ENCODE measurements at places on chromosomes 4 and X.

- DNase-seq = no peak
Measured at GRCh38 chr4:139761461-139761860, 95.8 kb downstream of the MGST2 start.

- no peak for DNase-seq
Measured at GRCh38 chr4:11111876-11112275, 316.8 kb downstream of the HS3ST1 start.

DNA sequence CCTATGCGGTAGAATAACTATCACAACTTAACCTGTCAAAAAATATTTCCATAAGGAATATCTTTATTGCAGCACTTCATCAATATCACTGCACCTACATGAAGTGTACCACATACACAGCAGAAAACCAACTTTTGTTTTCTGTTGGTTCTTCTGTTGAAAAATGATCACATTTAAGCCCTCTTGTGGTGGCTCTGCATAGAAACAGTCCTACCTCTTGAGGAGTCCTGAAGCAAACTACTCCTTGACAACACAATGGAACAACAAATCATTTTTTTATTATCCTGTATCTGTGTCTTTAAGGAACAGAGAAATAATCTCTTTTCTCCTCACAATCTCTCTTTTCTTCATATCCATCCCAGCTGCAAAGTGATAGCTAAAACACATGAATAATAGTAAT, 39.8 kb upstream of the ATOH1 start:
- no peak for DNase-seq

GRCh38 chr4:5267408-5267807, 216.1 kb downstream of the STK32B start:
- DNase-seq = no peak

GRCh38 chrX:13223868-13224567, 95.8 kb downstream of the ATXN3L start:
- DNase-seq = no peak

DNA sequence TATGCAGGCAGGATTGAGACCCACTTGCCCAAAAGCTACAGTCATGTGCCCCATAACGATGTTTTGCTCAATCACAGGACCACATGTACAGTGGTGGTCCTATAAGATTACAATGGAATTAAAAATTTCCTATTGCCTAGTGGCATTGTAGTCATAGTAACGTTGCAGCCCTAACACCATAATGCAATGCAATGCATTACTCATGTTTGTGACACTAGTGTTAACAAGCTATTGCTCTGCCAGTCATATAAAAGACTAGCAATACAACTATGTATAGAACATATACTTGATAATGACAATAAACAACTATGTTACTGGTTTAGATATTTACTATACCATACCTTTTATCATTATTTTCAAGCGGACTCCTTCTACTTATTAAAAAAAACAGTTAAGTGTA, 50.6 kb downstream of the VGLL1 start:
- no peak for DNase-seq

- DNase-seq = no peak
Measured at GRCh38 chr4:20676501-20677197, 23.6 kb upstream of the PACRGL start.

DNA sequence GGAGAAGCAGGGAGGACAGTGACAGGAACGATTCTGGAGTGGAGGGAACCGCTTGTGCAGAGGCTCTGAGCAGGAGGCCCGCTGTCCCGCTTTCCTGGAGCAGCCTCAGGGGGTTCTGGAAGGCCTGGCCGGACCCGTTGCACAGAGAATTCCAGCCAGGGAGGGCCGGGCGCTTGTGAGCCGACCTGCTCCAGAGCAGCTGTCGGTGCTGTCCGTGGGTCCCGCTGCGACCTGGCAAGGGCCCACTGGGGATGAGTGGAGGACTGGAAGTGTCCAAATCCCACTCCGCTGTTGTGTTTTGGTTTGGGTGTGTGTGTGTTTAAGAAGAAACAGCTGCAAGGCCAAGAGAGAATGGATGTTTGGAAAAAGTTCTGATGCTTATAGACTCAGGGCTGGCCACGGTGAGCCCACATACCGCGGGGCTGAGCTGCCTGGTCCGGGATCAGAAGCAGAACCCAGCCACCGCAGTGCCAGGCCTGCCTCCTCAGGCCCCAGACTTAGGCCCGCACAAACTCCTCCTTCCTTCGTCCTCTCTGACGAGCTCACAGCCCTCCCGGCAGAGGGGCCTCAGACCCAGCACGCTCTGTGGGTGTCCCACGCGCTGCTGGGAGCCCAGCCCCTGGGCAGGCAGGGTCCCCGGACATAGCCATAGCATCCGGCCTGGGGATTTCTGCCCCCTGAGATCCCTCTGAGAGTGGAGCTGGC, 73.9 kb downstream of the HTRA3 start:
- no peak for DNase-seq

- no peak for DNase-seq
Measured at GRCh38 chrX:79165806-79166205, 21.3 kb downstream of the GPR174 start.

GRCh38 chr4:858831-859451, 33.0 kb upstream of the CPLX1 start:
- DNase-seq = no peak

- DNase-seq = no peak
Measured at GRCh38 chr4:163816494-163816893, 322.0 kb downstream of the TMA16 start.

GRCh38 chr4:53659737-53660136, 68.5 kb upstream of the LNX1 start:
- DNase-seq = no peak

GRCh38 chr4:105184316-105184980, 37.8 kb downstream of the TET2 start:
- DNase-seq = no peak

DNA sequence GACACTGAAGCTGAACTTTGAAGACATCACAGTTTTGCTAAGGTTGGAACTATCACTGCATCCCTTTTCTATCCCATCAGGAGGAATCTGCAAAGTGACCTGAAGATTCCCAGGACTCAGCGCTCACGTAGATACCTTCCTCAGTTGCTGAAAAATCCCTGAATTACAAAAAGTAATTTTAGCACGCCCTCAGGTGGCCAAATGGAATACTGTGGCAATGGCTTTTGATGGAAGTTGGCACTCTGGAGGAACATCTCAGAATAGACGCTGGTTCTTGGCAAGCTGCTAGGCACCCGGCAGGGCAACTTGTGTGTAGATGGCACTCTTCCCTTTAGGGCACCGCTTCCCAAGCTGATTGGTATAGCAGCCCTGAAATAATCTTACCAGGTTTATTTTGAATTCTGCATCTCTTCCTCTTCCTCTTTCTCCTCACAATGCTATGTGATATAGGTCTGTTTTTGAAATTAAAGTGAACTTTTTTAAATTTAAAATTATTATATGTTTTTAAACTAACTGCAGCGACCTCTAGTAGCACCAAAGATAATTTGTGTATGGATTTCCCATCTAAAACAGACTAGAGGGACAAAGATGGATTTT, 16.3 kb upstream of the ESX1 start:
- no peak for DNase-seq

DNA sequence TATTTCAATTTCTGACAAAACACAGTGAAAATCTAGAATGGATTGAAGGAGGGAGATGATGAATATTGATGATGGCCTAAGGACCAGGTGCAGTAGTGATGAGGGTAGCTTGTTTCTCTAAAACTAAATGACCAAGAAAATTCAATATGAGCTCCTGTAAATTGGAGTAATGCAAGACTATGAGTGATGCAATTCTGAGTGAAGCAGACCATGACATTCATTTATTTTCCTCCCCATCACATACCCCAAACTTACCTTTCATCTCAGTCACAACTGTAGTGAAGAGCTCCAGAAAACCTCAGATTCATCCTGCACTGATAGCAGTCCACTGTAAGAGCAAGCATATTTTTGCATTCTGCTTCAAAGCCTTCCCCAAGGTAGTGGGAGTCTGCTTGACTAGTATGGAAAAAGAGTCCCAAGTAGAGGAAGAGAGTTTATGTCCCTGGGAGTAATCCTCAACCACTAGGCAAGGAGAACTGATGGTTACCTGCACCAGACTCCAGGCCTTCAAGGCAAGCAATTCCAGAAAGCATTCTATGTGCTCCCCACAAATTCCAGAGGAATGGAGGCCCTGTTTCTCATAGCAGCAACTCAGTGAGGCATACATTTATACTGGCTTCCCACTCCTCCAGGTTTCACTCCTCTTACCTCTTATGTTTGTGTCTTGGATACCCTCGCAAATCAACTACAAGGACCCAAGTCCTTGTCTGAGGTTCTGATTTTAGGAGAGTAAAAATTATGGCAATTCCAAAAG, 47.2 kb downstream of the CXCL1 start:
- no peak for DNase-seq

DNA sequence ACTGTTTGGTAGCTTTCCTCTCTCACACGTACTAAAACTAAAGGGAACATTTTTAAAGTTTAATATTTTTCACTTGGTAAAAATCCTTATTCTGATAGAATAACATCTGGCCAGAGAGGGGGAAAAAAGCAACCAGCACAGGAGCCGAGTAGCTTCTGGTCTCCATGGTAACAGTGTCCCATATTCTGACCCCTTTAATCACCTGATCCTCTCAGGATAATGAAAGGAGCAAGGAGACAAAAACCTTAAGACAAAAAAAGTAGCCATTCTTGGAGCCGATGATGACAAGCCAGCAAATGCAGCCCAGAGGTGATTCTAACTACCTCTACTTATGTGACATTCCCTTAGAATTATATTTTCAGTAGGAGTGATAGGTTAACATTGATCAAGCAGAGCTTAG, 126.6 kb downstream of the SLC39A8 start:
- no peak for DNase-seq

GRCh38 chr4:187500796-187501195, 494.8 kb upstream of the ZFP42 start:
- no peak for DNase-seq

GRCh38 chr4:158255727-158256324, 45.5 kb downstream of the TMEM144 start:
- no peak for DNase-seq

- no peak for DNase-seq
Measured at GRCh38 chr4:104967034-104967401, 179.7 kb upstream of the TET2 start.

Measured in GM12892 (cell line).